ENCODE measurements at places on chromosomes 1 and 21. TPM values are rescaled to one million over a fixed set of nuclear protein-coding genes. Genes with fewer than 3 reads are reported as not detected.

The KLHDC8A gene
- total RNA-seq = under 0.01 TPM

The CCSAP gene
- total RNA-seq = 3.0 TPM

The LPAR3 gene
- total RNA-seq = 0.27 TPM

The AGBL4 gene
- total RNA-seq = 0.54 TPM

The EDN2 gene
- total RNA-seq = not detected

The RPE65 gene
- total RNA-seq = not detected

The SLAMF6 gene
- total RNA-seq = 0.54 TPM

The GJA8 gene
- not detected for total RNA-seq

The EPHA2 gene
- 0.54 TPM for total RNA-seq

The MSH4 gene
- 0.27 TPM for total RNA-seq

The LCE6A gene
- total RNA-seq = not detected

The SPRR3 gene
- total RNA-seq = not detected

The GPR3 gene
- total RNA-seq = 4.3 TPM

The CRYAA gene
- total RNA-seq = not detected

The IGSF9 gene
- 0.54 TPM for total RNA-seq

The FNDC5 gene
- total RNA-seq = not detected

The MROH7 gene
- 7.3 TPM for total RNA-seq

The MYCL gene
- 0.27 TPM for total RNA-seq

The SLC66A1 gene
- total RNA-seq = 21.5 TPM

The TPTE gene
- total RNA-seq = not detected

The OR2T33 gene
- total RNA-seq = 7.0 TPM

The KCNJ6 gene
- total RNA-seq = under 0.01 TPM

The NUF2 gene
- total RNA-seq = 1.6 TPM

The SPRR5 gene
- total RNA-seq = not detected

The KAZN gene
- total RNA-seq = 0.54 TPM

The CROCC gene
- 30.2 TPM for total RNA-seq

The LCE2C gene
- not detected for total RNA-seq

All from hematopoietic multipotent progenitor cell (in vitro differentiated cells).